Adrenal gland (tissue), 19 donors: ENCODE measurements at places on chromosomes 16 and 17. TPM values are rescaled to one million over a fixed set of nuclear protein-coding genes. Genes with fewer than 3 reads are reported as not detected.
A peak's percentile ranks its signal among the peaks of the same experiment; 100 is the strongest.

GRCh38 chr16:4339909-4340308 is 11.2 kb downstream of the PAM16 start:
- H3K27ac ChIP-seq: no peak overlapping the region
- H3K4me3 ChIP-seq: no peak overlapping the region
- H3K27me3 ChIP-seq: no peaks in the 10 kb centered on the region
- DNase-seq: peak; percentile 36
- H3K4me1 ChIP-seq: no peaks in the 10 kb centered on the region

CACNG5 gene
- total RNA-seq: not detected

DNA sequence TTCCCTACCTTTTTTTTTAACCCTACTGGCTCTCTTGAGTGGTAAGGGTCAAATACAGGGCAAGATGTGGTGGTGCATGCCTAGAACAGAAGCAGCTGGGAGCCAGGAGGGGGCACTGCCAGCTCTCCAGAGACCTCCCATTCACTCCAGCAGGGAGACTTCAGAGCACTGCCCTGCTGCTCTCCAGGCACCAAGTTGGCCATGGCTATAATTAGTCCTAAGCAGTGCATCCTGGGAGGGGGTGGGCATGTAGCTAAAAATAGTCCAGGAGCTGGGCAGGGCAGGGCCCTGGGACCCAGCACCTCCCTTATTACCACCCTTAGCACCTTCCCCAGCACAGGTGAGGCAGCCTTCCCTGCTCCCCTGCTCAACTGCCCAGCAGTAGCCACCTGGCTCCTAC is 3.5 kb downstream of the CORO6 start:
- no peak for DNase-seq
- H3K27ac ChIP-seq: no peak overlapping the region
- no peaks in the 10 kb centered on the region for H3K27me3 ChIP-seq
- peaks cover 19% of the 10 kb centered on the region for H3K4me1 ChIP-seq
- no peaks in the 10 kb centered on the region for H3K36me3 ChIP-seq

CCDC144A gene
- 12.3 TPM for total RNA-seq

- no peaks in the 10 kb centered on the region for H3K4me1 ChIP-seq
- H3K4me3 ChIP-seq: no peak overlapping the region
- H3K27ac ChIP-seq: no peak overlapping the region
- DNase-seq: no peak
- H3K27me3 ChIP-seq: no peaks in the 10 kb centered on the region
- no peaks in the 10 kb centered on the region for H3K36me3 ChIP-seq
These were observed 48.4 kb upstream of the SKAP1 start for GRCh38 chr17:48478224-48479013.

CES4A gene
- 12.2 TPM for total RNA-seq

DNA sequence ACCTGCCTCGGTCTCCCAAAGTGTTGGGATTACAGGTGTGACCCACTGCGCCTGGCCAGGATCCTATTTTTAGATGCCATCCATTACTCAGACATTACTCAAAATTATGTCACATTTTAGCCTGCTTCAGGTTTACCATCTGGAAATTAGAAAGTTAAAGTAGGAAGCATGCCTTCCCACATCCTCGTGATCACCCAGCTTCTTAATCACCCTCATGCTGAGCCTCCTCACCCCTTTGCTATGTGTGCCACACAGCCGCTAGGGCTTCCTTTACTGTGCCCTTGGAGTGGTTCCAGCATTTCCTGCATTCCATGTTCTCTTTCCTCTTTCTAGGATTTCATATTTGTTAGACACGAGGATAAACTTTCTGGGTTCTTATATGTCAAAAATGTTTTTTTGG is 9.3 kb downstream of the ADORA2B start:
- no peaks in the 10 kb centered on the region for H3K36me3 ChIP-seq
- H3K27me3 ChIP-seq: no peaks in the 10 kb centered on the region
- no peaks in the 10 kb centered on the region for H3K4me1 ChIP-seq
- no peak overlapping the region for H3K4me3 ChIP-seq
- no peak overlapping the region for H3K27ac ChIP-seq
- no peak for DNase-seq

DNA sequence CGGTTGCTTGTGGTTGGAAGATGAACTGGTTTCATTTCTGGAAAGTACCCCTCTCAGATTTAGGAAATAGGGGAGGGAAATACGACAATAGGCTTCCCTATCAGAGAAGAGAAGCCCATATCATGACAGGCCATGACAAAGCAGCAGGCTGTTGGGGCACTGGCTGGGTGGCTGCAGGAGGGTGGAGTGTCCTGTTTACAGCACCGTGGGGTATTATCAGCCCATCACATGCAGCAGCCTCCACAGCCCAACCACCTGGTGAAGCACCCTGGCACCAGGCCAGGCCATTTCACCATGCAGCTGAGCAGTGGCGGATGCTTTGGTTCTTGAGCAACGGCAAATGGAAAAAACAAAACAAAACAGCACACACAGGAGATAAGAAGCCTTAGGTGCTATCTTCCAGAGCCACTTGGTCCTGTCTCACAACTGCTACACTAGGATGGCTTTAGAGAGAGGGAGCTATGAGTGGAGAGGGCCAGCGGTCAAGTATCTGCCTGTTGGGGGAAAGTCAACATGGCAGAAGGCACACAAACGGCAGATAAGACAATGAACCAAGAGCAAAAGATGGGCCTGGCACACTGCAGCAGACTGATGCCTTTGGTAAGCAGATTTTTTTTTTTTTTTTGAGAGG is 24.2 kb downstream of the FAM117A start:
- peak; percentile 81 for DNase-seq
- no peaks in the 10 kb centered on the region for H3K36me3 ChIP-seq
- H3K4me1 ChIP-seq: peaks cover 6% of the 10 kb centered on the region
- H3K27ac ChIP-seq: no peak overlapping the region
- H3K4me3 ChIP-seq: no peak overlapping the region

- no peaks in the 10 kb centered on the region for H3K36me3 ChIP-seq
- DNase-seq: no peak
- H3K4me3 ChIP-seq: no peak overlapping the region
- H3K4me1 ChIP-seq: no peaks in the 10 kb centered on the region
- no peak overlapping the region for H3K27ac ChIP-seq
These were observed 299.4 kb downstream of the CPPED1 start for GRCh38 chr16:12504312-12504711.

ARHGDIG gene
- total RNA-seq: 0.41 TPM

GRCh38 chr16:57061084-57061905 is 31.1 kb upstream of the CPNE2 start:
- no peak overlapping the region for H3K4me3 ChIP-seq
- H3K36me3 ChIP-seq: peaks cover 4% of the 10 kb centered on the region
- peak overlapping the region; percentile 34 for H3K27ac ChIP-seq
- peak; percentile 65 for DNase-seq

GRCh38 chr16:85309656-85310587 is 197.7 kb upstream of the CIBAR2 start:
- peaks cover 88% of the 10 kb centered on the region for H3K4me1 ChIP-seq
- no peaks in the 10 kb centered on the region for H3K27me3 ChIP-seq
- peak; percentile 51 for DNase-seq
- H3K27ac ChIP-seq: no peak overlapping the region
- H3K36me3 ChIP-seq: no peaks in the 10 kb centered on the region
- no peak overlapping the region for H3K4me3 ChIP-seq

ERN2 gene
- 2.1 TPM for total RNA-seq

GRCh38 chr16:77169650-77170236 is 21.2 kb upstream of the MON1B start:
- H3K36me3 ChIP-seq: no peaks in the 10 kb centered on the region
- H3K27me3 ChIP-seq: peaks cover 3% of the 10 kb centered on the region
- no peak overlapping the region for H3K27ac ChIP-seq
- no peak for DNase-seq
- no peak overlapping the region for H3K4me3 ChIP-seq
- H3K4me1 ChIP-seq: no peaks in the 10 kb centered on the region

- H3K36me3 ChIP-seq: no peaks in the 10 kb centered on the region
- peaks cover 50% of the 10 kb centered on the region for H3K4me1 ChIP-seq
- no peak overlapping the region for H3K27ac ChIP-seq
These were observed 4.9 kb downstream of the CACNA1H start for GRCh38 chr16:1157639-1158455.

DNA sequence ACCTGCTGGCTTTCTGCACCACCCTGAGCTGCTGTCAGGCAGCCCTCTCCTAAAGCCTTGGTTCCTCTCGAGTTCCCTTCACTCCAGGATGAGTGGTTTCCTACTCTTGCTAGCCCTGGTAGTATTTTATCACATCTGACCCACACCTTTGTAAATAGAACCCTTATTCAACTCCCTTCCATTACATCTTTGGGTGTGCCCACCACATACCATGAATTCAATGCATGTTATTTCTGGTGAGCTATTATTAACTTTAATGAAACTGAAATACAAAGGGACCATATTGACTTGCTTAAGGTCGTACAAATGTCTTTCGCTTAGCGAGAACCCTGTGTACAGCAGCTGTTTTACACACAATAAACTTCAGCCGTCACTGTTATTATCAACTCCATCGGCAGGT is 521.3 kb downstream of the GRIN2A start:
- no peaks in the 10 kb centered on the region for H3K4me1 ChIP-seq
- H3K36me3 ChIP-seq: no peaks in the 10 kb centered on the region
- no peak overlapping the region for H3K27ac ChIP-seq
- no peaks in the 10 kb centered on the region for H3K27me3 ChIP-seq
- DNase-seq: no peak
- no peak overlapping the region for H3K4me3 ChIP-seq

DNA sequence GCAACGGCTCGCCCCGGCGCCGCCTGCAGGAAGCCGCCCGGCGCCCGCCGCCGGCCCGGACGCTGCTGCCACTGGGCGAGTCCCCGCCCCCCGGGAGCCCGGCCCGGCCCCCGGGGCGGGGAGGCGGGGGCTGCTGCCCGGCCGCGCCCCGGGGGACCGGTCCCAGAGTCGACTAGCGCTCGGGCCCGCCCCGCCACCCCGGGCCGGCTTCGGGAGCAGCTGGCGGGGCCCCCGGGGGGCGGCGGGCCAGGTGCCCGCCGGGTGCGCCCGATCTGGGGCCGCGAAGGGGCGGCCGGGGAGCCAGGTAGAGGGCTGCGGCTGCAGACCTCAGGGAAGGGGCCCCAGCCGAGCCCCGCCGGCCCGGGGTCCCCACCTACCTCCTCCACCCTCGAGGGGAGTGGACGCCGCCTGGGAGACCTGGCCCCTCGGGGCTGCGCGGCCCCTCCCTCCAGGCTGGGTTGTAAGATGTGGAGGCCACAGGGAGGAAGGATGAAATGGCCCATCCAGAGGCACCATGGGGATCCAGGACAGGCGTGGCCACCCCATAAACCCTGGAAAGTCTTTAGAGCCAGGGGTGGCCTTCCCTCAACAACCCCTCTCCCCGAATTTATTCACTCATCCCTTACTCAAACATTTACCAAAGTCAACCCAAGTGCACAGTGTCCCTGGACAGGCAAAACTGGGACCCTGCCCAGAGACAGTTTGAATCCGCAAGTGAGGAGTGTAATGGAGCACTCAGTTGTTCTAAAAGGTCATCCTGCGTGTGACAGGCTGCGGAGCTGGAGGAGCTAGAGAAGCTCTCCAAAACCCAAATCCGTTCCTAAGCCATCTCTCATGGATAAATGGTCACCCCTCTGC is at the start of gene CDYL2:
TSS of gene CDYL2 (minus strand) at position 73 of the 858 bp plus-strand sequence. CDS start 425 bp downstream, outside the sequence.
- H3K36me3 ChIP-seq: no peaks in the 10 kb centered on the region
- no peak within 1 kb of the TSS for H3K27ac ChIP-seq
- no peaks in the 10 kb centered on the region for H3K4me1 ChIP-seq
- no peak within 1 kb of the TSS for H3K4me3 ChIP-seq
- H3K27me3 ChIP-seq: no peaks in the 10 kb centered on the region

HOXB9 gene
- total RNA-seq: not detected

DNA sequence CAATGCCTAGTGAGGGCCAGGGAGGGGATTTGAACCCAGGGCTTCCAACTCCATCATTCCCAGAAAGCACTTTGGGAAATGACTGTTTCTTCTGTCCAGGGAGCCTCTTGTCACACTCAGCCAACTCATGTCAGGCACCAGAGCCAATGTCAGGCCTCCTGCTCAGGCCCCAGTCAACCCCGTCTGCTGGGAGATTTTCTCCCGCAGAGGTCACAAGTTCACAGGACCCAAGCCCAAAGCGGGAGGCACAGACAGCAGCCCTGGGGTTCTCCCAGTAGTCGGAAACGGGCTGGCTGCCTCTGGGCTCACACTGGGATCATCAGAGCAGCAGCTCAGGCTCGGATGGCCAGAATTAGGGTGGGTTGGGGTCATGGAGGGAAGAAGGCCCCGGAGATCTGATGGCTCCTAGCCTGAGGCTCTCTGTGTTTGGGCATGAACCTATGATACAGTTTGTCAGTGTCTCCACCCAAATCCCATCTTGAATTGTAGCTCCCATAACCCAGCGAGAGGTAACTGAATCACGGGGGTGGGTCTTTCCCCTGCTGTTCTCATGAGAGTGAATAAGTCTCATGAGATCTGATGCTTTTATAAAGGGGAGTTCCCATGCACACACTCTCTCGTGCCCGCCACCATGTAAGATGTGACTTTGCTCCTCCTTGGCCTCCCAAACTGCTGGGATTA is 255.5 kb downstream of the PARN start:
- H3K27me3 ChIP-seq: no peaks in the 10 kb centered on the region
- H3K4me1 ChIP-seq: no peaks in the 10 kb centered on the region
- no peak overlapping the region for H3K4me3 ChIP-seq
- no peak overlapping the region for H3K27ac ChIP-seq
- DNase-seq: no peak

DNA sequence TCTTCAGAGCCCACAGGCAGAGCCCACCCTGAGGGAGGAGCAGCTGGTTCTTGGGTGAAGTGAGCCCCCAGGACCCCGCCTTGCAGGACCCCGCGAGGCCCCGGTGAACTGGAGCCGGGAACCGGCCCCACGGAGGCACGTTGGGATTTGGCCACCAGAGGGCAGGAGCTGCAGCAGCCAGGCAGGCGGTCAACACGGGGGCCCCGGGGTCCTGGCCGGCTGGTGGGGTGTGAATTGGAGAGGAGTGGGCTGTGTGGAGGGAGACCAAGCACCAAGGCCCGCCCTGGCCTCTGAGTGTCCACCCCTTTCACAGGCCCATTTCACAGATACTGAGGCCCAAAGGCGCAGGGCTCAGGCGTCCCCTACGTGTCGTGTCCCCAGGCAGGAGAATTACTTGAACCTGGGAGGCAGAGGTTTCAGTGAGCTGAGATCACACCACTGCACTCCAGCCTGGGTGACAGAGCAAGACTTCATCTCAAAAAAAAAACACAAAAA is 2.2 kb downstream of the DPEP1 start:
- no peak overlapping the region for H3K27ac ChIP-seq
- peak; percentile 32 for DNase-seq
- H3K27me3 ChIP-seq: peaks cover 5% of the 10 kb centered on the region
- H3K4me3 ChIP-seq: no peak overlapping the region
- no peaks in the 10 kb centered on the region for H3K36me3 ChIP-seq
